ENCODE measurements at places on chromosomes 16 and 17. TPM values are rescaled to one million over a fixed set of nuclear protein-coding genes. Genes with fewer than 3 reads are reported as not detected.

The RGS11 gene
- 5.9 TPM for total RNA-seq

- DNase-seq = no peak
Observed at GRCh38 chr17:39236450-39236927, 10.7 kb upstream of the STAC2 start.

The KRT31 gene
- total RNA-seq = not detected

DNA sequence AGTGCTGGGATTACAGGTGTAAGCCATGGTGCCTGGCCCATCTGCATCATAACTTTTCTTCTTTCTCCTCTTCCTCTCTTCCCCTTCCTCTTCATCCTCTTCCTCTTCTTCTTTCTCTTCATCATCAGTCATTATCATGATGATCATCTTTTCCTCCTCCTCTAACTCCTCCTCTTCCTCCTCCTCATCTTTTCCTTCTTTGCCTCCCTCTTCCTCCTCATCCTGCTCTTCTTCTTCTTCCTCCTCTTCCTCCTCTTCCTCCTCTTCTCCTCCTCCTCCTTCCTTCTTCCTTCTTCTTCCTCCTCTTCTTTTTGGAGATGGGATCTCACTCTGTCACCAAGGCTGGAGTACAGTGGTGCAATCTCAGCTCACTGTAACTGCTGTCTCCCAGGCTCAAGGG is 62.5 kb downstream of the SOCS1 start:
- no peak for DNase-seq

The ITGAD gene
- 0.13 TPM for total RNA-seq

The ABCC6 gene
- total RNA-seq = 7.5 TPM
